SHP77 treated with DMSO at 0.1 percent for 48 hours (cell line): ENCODE measurements at places on chromosomes 1 and 21.

DNA sequence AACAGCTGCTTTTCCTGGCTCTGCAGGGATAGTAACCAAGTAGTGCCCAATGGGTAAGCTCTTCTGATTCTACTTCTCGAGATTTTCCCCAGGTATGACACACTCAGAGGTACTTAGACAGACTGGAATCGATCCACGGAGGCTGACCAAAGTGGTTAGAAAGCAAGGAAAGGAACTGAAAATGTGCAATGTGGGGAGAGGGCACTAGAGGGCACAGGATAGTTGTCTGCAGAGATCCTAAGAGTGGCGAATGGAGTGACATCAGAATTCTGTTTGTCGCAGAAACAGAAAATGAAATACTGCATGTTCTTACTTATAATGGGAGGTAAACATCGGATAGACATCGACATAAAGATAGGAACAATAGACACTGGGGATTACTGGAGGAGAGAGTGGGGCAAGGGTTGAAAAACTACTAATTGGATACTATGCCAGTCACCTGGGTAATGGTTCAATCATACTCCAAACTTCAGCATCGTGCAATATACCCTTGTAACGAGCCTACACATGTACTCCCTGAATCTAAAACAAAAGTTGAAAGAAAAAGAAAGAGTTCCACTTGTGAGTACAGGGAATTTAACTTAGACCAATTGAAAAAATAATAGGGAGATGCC lies 23.3 kb downstream of the CYP2J2 start:
- DNase-seq = peak; percentile 9

DNA sequence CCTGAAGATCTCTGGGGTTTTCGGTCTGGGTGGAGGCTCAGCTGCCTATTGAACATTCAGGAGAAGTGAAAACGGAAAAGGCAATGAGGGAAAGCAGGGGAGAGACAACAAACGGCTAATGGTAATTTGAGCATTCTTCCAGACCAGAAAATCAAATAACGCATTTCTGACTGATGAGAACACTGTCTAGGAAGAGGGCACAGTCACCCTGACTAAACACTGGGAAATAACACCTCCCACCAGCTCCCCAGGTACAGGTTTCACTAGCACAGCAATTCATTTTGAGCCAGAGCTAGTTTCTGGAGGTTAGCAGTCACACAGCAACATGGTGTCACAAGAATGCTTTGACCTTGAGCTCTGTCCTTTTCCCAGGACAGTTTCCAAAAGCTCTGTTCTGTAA lies 21.1 kb downstream of the NCF2 start:
- no peak for DNase-seq

DNA sequence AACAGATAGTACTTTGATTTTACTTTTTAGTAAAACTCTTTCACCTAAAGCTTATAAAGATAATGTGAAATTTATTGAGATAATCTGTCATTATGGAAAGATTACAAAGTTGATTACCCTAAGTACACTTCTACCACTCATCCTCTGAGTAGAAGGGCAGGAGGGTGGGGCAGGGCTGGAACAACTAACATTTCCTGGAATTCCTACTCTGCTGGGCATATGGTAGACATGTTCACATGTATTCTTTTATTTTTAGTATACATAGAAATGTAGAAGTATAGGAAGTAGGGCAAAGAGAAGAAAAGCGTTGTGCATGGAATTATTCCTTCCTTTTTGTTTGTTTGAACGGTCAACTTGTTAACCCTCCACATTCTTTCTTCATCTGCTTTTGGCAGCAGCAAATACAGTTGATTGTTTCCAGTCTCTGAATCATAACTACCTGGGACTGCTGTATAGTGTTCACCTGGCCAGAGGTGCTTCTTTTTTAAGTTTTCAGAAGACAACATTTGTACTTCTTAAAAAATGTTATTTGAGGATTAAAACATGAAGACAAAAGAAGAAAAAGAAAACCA lies 85.1 kb downstream of the POU2F1 start:
- DNase-seq = no peak

DNA sequence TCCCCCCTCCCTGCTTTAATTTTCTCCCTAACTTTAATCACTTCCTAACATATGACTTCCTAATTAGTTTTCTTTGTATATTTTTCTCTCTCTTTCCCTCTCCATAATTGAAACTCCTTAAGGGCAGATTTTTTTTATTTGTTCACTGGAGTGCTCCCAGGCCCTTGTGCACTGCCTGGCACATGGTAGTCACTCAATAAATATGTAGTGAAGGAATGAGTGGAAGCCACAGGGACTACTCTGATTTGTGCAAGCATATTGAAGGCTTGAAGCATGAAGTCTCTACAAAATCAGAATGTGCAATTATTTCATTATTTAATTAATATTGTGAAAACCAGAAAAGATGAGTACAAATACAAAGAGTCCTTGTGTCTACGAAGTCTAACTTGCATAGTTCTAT lies 41.5 kb downstream of the SNX7 start:
- DNase-seq = no peak

- no peak for DNase-seq
These were observed 161.6 kb downstream of the ACTL8 start for GRCh38 chr1:17916702-17917101.

DNA sequence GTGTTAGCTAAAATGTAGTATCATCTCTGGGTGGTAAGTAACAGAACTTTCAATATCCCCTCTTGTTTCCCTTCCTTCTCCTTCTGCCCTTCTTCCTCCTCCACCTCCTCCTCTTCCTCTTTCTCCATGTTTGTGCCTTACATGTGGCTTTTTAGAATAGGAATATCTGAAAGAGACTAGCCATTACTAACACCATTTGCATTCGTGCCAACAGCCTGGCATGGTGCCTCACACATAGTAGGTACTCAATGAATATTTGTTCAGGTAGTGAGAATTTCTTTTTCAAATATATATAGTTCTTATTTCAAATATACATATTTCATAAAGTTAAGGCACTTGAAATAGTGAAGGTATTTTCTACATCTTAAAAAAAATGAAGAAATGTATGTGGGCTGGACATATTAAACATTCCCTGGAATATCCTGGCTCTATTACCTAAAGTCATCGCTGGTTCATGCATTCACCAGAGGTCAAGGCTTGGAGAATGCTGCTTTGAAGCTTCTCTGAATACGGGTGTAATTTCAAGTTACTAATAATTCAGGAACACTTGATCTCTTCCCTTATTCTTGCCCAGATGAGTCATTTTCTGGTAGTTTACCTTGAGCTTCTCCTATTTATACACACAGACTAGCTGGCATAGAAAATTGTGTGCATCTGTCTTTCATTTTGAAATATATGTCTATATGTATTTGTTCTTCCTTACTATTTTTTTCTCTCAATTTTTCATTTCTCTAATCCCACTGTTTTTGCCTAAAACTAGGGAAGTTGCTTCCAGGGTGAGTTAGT lies 319.4 kb downstream of the TGFB2 start:
- no peak for DNase-seq

DNA sequence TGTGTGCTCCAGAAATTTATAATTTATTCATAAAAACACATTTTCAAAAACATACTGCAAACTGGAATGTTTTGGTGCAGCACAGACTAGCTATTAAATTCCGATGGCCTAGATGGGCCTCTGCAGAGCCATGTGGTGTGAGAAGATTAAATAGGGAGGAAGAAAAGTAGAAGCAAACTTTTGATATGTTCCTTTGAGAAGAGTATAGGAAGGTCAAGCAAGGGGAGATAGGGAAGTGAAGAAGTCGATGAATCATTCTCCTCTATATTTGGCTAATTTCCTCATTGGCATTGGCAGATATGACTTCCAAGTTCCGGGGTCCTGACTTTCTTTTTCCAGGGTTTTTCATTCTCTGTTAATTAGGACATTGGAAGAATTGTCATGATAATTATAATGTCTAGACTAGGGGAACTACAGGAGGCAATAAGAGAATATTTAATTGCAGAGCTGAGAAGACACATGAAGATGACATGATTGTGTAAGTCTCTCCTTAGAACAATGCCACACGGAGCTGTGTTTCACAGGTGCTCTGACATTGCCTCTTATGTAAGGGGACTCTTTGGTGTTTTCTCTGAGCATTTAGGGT lies 19.3 kb upstream of the ZNF326 start:
- no peak for DNase-seq
